ENCODE measurements at places on chromosomes 4 and X.
A peak's percentile ranks its signal among the peaks of the same experiment; 100 is the strongest.

DNA sequence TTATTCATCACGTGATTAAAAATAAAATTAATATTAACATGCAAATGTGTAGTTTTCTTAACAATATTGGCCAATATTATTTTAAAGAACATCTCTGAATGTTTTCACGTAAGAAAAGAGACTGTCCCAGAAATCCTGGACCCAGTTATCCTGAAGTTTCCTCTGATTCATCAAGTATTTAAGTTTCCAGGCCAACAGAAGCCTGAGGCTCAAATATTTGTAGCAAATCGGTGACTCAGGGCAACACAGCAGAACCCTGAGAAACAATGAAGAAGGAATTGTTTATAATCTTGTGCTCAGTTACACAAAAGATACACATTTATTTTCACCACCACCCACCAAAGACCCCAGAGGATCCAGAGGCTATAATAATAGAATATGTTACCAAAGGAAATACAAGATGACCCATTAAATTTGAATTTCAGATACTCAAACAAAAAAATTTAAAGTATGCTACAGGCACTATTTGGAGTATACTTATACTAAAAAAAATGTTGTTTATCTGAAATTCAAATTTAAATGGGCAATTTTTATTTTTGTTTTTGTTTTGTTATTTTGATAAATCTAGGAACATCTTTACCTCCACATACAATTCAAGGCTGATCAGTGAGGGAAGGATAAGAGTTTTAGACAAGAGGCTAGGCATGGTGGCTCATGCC is 33.9 kb upstream of the SLC7A11 start:
- DNase-seq = no peak

GRCh38 chr4:159201168-159201567 is 98.3 kb downstream of the RAPGEF2 start:
- DNase-seq = no peak

- DNase-seq = peak; percentile 28
Observed at GRCh38 chr4:47913861-47914219, 543 bp downstream of the NFXL1 start.

- no peak for DNase-seq
Observed at GRCh38 chr4:109009909-109010308, 247.1 kb upstream of the ETNPPL start.

- DNase-seq = no peak
Observed at GRCh38 chrX:115582616-115583495, 21.9 kb downstream of the PLS3 start.

- no peak for DNase-seq
Observed at GRCh38 chrX:148146121-148146520, 165.0 kb downstream of the FMR1NB start.

DNA sequence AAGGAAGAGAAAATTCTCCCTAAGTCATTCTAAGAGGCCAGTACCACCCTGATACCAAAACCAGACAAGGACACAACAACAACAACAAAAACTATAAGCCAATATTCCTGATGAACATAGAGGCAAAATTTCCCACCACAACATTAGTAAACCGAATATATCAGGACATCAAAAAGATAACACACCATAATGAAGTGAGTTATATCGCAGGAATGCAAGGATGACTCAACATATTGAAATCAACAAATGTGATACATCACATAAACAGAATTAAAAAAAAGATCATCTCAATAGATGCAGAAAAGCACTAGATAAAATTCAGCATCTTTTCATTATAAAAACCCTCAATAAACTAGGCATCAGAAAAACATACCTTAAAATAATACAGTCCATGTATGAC is 1844.4 kb upstream of the PCDH10 start:
- no peak for DNase-seq

DNA sequence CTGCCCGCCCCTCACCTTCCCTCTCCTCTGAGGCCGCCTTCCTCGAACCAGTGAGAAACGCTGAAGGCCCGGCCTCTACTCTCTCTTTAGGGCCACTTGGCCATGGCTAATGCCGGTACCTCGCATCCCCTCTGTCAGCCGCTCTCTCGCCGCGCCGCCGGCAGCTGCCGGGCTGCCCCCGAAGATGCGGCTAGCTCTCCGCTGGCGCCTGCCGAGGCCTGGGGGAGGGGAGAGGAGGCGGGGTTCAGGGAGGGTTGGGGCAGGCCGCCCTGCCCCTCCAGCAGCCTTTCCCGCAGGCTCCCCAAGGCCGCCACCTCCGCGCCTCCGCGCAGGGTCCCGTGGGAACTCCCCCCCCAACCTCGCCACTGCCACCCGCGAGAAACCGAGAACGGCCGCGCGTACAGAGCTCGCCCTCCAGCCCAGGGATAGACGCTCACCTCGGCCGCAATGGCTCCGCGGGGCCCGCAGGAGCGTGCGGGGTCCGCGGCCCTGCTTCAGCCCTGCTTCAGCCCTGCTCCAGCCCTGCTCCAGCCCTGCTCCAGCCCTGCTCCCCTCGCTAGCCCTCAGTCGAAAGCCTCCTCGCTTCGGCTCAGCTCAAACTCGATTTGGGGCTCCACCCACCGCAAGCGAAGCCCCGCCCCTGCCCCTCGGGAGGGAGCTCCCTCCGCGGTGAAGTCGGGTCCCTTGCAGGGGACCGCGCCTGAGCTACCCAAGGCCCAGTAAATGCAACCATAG is at the start of gene HUWE1:
Gene HUWE1 (minus strand): TSS at position 569 of the 735 bp plus-strand sequence. CDS start 32,612 bp downstream, outside the sequence.
- DNase-seq = peak; percentile 73

DNA sequence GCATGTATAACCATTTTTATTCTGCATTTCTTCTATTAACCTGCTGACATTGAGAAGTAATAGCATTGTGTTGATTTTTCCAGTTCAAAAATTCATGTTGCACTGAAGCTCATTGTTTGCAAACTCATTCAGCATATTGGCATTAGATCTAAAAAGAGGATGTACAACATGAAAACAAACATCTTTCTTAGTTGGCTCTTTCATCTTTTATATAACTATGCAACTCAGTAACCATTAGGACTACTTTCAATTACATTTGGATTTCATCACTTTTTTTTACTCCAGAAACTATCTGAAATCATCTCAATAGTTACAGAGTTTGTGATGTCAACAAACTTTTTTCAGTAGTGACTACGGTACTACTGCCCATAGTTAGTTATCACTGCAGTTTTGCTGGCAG is 346.0 kb upstream of the EPHA5 start:
- DNase-seq = no peak

DNA sequence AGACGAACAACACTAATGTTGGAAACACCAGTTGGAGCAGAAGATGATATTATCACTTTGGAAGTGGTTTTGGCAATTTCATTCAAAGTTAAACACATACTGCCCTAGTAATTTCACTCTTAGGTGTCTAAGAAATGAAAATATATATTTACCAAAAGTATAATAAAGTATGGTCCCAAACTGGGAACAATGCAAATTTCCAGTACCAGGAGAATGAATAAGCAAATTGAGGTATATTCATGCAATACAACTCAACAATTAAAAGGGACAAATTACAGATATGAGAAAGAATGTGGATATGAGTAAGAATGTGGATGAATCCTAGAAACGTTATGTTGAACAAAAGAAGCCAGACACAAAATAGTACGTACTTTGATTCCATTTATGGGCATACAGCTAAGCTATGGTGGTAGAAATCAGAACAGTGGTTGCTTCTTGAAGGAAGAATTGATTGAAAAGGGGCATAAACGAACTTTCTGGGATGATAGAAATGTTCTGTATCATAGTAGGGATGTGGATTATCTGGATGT is 10.0 kb downstream of the ELMOD2 start:
- DNase-seq = no peak

- peak; percentile 12 for DNase-seq
Observed at GRCh38 chr4:115234405-115235093, 121.1 kb upstream of the NDST4 start.

GRCh38 chrX:84501798-84502628 is at the start of gene HDX:
Gene HDX (minus strand): TSS chrX:84502453. CDS start chrX:84475397, 27,056 bp downstream.
- peak; percentile 26 for DNase-seq

DNA sequence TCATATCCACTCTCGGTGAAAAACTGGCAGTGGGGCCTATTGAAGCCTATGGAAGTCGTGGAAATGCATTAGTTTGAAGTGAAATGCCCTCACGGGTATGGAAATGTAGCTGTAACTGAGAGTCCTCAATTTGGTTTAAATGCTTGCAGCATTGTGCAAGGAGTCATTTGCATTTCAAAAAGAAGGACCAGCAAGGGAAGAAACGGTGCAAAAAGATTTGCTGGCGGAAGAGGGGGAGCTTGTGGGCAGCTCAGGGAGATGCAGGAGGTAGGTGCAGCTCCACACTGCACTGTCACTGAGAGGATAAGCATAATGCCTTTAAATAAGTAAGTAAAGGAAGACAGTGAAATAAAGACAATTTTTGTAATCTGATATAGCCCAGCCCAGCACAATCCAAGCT is 400.4 kb upstream of the DIPK2B start:
- DNase-seq = no peak

DNA sequence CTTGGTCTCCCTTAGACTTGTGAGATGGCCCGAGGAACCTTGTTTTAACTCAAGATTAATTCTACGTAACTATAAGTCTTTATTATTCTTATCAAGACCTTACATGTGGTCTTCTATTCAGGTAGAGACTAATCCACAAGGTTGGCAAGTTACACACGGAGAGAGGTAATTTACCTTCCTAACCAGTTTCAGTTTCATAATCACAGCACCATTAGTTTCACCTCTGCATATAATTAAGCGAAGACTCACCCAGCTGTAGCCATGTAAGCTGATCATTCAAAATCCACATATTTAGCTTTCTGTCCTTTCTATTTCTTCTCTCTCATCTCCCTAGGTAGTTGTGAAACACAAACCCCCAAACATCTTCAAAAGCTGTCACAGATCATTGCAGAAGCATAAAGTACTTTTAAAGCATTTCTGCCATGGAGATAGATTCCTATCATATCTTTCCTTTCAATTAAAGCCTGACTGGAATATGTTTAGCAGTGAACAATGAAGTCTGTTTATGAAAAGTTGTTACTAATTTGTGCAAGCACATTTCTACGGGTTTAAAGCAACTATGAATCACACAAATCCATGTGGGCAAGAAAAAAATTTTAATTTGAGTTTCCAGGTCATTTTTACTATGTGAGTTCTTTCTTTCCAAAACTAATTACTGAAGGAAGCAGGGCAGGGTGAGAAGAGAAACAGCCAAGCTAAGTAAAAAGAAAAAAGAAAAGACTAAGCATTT is 78.5 kb downstream of the BTC start:
- DNase-seq = no peak

GRCh38 chr4:2796849-2797544 is 4.1 kb downstream of the SH3BP2 start:
- DNase-seq = no peak

- DNase-seq = no peak
Observed at GRCh38 chr4:104507112-104507511, 12.4 kb upstream of the CXXC4 start.

GRCh38 chr4:94507281-94507680 is 55.5 kb downstream of the PDLIM5 start:
- no peak for DNase-seq

GRCh38 chr4:90122355-90122748 is 4.8 kb upstream of the CCSER1 start:
- DNase-seq = no peak

GRCh38 chr4:2068198-2068470 is 9.0 kb downstream of the NAT8L start:
- DNase-seq = no peak

DNA sequence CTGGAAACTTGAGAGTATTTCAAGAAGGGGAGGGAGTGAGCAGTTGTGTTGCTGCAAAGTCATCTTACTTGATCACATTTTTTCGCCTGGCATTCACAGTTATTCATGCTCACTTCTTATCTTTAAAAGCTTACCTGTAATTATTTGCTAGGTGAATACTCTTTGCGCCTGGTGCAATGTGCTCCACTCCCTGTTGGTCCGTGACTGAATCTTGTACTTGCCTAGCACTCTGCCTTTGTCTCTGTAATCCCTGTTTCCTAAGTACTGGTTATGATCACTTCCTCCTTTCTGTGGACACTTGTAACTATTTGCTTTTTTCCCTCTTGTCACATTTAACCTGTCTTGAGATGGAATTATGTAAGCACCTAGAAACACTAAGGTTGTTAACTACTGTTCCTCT is 5.8 kb downstream of the BMP2K start:
- DNase-seq = no peak

GRCh38 chr4:159498446-159499115 is 395.7 kb downstream of the RAPGEF2 start:
- DNase-seq = no peak

DNA sequence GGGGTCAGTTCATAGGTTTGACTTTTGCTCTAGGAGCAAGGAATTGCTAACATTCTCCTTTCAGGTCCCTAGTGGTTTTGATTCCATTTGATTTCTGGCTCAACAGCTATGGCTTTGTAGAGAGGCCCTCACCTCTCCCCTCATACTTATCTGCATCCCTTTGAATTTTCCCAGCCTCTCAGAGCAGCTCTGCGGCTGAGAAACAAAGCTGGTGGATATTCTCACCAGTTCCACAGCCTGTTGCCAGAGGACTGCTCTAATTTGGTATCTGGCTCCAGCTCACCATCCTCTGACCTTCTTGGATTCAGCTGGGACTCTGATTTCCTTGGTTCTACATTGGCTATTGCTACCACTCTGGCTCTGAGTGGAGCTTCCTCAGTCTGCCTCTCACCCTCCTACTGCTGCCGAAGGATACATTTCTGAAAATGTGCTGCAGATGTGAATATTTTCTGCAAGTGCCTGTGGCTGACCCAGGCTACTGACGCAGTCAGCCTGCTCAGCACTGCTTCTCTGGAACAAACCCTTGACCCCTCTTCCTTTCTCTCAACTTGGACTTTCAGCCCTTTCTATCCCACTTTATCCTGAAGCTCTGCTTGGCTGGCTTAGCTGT is 110.9 kb upstream of the ENPEP start:
- DNase-seq = no peak

DNA sequence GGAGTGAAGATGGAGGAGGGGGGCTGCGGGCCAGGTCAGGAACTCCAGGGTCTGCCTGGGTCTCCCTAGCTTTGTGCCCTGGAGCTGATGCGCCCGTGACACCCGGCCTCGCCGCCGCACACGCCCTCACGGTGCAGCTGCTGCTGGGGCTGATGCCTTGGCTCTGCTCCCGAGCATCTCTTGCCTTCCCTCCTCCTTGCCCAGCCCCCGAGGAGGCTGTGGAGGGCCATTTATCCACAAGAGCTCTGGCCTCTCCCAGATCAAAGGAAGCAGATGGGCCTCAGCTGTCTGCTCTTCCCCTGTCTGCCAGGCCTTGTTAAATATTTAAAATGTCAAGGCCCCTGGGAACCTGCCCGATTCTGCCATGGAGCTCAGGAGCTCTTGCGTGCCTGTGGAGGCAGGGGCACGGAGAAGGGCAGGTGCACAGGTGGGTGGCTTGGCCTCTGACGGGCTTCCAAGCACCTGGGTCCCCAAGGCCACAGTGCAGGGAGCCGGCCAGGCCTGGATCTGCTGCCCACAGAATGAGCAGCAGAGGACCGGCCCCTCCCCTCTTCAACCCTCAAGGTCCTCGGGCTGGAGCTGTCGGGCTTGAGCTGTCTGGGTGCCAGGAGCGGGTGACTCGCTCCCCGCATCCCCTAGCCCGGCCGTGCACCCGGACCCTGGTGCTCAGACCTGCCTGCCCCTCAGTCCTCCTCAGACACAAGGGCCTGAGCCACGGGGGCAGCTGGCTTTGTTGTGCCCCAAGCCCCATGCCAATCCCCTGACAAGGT is 20.3 kb downstream of the ATP2B3 start:
- DNase-seq = no peak
